Fibroblast of skin of abdomen (primary cell): ENCODE measurements at places on chromosomes 3 and 15.
A peak's percentile ranks its signal among the peaks of the same experiment; 100 is the strongest.

DNA sequence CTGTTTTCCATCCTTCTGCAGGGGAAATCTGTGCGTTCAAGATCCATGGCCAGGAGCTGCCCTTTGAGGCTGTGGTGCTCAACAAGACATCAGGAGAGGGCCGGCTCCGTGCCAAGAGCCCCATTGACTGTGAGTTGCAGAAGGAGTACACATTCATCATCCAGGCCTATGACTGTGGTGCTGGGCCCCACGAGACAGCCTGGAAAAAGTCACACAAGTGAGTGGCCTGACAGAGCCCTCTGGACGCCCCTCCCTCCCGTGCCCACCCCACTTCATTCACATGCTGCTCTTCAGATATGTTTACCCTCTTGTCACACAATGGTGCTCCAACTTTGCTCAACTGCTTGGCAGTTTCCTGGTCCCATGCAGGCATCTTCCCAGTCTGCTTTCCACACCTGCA is 274.3 kb upstream of the TRIM42 start:
- no peak for DNase-seq

DNA sequence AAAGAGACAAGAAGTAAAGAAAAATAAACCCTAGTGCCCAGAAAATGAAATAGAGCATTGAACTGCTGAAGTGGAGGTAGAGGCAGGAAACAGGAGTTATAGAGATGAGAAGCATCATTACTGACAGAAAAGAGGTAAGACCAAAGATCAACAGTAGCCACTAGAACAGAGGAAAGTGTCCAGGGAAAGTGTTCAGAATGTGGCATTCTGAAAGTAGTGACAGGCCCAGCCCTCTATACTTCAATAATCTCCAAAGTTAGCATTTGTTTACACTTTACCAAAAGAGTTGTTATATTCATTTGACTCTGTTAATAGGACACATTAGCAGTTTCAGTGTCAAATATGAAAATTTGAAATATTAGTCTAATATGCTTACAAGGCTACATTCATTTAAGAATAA is 727.1 kb upstream of the NECTIN3 start:
- DNase-seq, result no peak

- peak; percentile 40 for DNase-seq
Measured at GRCh38 chr15:62779036-62779770, 263.3 kb upstream of the TPM1 start.

DNA sequence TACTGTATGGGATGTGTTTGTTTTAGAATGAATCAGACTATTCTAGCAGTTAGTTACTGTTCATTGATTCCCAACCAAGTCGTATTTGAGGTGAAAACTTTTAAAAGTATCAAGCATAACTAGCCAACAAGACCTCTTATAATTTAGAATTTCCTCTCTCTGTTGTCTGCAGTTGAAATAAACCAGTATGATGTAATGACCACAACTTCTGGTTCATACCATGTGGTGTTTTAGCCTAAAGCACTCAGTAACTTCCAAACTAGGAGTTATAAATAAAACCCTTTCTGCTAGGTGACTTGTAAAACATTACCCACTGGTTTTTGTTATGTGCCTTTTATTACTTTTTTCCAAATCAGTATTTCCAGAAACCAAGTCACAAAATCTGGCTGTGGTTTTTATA is 19.8 kb upstream of the P2RY12 start:
- peak; percentile 74 for DNase-seq

GRCh38 chr15:39180483-39180933 is 400.4 kb upstream of the THBS1 start:
- DNase-seq, result peak; percentile 90

GRCh38 chr3:12840591-12841148 is 695 bp downstream of the RPL32 start:
- no peak for DNase-seq

GRCh38 chr15:77087213-77087612 is 16.3 kb upstream of the TSPAN3 start:
- DNase-seq, result no peak

- DNase-seq, result no peak
Measured at GRCh38 chr15:94130504-94130903, 100.9 kb upstream of the MCTP2 start.

DNA sequence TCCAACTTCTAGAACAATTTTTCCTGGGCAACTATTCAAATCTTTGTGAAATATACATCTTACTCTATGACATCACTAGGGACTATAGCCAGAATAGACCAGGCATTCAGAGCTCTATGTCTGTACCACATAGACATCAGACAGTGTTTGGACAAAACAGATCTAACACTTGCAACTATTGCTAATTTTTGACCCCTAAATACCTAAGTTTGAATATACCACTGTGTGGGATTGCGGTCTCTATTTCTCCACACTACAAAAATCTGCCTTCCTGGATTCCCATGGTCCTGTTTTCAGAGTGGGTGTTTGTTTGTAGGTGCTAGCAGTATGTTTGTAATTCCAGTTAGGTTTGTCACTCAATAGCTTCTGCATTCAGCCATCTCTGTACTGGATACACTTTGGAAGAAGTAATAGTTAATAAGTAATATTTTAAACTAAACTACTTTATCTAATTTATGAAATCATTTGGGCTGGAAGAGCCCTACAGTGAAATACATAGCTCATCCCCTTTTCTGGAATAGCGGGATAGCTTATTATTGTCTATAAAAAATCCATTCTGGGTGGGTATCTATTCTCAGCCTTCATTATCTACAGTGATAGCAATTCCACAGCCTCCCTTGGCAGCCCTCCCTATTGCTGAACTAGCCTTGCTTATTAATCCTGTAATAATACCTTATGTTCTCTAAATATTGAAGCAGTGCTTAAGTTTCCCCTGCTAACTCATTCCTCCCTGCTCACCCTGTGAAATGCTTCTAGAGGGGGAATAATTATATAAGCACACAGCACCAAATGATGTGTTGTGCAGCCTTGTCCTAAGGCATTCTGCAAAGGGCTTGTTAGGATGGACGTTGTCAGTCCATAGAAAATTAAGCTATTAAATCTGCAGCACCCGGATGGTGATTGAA is 49.4 kb downstream of the RBMS3 start:
- DNase-seq, result no peak

DNA sequence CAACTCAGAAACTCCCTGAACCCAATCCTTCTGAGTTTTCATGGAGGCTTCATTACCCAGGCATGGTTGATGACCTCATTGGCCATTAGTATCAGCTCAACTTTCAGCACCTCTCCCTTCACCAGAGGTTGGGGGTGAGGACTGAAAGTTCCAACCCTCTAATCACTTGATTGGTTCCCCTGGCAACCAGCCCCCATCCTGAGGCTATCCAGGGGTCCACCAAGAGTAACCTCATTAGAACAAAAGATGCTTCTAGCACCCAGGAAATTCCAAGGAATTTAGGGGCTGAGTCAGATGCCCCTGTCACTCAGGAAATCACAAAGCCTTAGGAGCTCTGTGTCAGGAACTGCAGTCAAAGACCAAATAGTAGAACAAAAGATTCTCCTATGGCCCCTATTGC is 43.8 kb downstream of the ADAMTSL3 start:
- no peak for DNase-seq

GRCh38 chr3:11661052-11661656 is 17.4 kb upstream of the VGLL4 start:
- no peak for DNase-seq

GRCh38 chr3:143036557-143036956 is 35.2 kb downstream of the U2SURP start:
- DNase-seq, result no peak

DNA sequence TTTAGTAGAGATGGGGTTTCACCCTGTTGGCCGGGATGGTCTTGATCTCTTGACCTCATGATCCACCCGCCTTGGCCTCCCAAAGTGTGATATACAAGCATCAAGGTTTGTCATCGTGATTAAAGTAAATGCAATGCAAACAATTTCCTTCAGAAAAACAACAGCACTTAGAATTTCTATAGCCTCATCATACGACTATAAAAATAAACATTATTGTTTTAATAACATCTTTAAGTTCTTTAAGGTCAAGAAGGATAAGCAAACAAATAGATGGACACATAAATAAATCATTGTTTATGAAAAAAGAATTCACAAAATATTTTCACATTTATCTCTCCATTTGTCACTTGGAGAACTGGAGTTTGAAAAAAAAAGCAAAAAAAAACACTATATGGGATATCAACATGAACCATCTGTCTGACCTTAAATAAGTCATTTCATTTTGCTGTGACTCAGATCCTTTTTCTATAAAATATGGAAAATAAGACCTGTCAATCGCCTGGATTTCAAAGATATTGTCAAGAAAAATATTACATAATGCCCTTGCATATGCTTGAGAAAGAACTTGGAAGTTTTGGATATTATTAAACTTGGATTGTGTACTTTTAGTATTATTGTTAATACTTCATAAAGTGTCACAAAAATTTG is 642.0 kb upstream of the KCNMB2 start:
- DNase-seq, result no peak

GRCh38 chr15:34339946-34340345 is 2.4 kb upstream of the SLC12A6 start:
- DNase-seq, result peak; percentile 42

DNA sequence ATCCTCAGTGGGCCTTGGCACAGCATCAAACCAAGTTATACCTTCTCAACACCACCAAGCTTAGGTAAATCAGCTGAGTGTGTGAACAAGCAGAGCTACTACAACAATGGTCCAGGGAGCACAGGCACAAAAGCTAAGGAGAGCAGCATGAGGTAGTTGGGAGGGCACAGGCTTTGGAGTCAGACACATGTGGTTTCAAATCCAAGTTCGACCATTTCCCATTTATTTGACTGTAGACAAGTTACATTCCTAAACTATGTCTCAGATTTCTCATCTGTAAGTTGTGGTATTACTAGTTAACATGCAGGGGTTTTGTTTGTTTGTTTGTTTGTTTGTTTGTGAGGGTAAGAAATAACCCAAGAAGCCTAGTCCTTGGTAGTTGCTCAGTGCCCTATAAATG is 46.9 kb downstream of the MLH1 start:
- peak; percentile 23 for DNase-seq

GRCh38 chr3:194661374-194661773 is 10.6 kb downstream of the LSG1 start:
- DNase-seq, result no peak

- DNase-seq, result peak; percentile 70
Measured at GRCh38 chr15:64905119-64905831, 6.4 kb upstream of the ANKDD1A start.

GRCh38 chr3:31762097-31762764 is 218.8 kb downstream of the OSBPL10 start:
- no peak for DNase-seq

- DNase-seq, result no peak
Measured at GRCh38 chr3:115688418-115688817, 65.1 kb downstream of the GAP43 start.

DNA sequence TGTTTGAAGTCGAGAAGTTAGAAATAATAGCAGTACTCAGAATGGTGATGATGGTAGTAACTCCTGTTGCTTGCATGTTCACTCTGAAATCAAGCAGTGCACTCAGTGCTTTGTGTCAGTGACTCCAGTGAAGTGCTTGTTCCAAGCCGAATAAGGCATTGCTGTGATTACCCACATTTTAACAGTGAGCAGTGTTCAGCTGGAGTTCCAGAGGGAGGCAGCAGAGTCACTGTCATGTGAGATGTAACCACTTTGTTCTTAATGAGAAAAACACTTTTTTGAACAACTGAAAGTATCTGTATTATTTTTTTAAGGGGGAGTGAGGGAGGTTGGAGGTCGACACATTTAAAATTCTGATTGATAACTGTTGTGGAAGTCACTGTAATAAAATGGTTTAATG is 3.7 kb downstream of the MDFIC2 start:
- peak; percentile 13 for DNase-seq

GRCh38 chr15:66846031-66846430 is 144.0 kb downstream of the SMAD6 start:
- DNase-seq, result no peak

- DNase-seq, result peak; percentile 79
Measured at GRCh38 chr15:40046721-40047414, 7.9 kb upstream of the SRP14 start.

DNA sequence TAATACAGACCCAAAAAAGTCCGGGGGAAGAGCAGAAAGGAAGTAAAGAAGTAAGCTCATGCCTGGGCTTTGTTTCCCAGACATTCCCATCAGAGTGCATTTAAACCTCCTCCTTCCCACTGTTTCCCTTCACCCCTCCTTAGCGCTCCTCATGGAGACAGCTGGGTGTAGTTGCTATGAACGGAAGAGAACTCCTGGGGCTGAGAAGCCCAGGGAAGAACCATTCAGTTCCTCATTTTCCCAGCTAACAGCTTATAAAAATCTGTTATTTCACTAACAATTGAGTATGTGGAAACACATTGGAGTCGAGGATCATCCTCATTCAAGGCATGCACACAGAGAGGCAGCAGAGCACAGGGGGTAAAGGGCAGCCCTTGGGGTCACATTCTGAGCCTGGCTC is 299.3 kb downstream of the SHQ1 start:
- DNase-seq, result no peak

DNA sequence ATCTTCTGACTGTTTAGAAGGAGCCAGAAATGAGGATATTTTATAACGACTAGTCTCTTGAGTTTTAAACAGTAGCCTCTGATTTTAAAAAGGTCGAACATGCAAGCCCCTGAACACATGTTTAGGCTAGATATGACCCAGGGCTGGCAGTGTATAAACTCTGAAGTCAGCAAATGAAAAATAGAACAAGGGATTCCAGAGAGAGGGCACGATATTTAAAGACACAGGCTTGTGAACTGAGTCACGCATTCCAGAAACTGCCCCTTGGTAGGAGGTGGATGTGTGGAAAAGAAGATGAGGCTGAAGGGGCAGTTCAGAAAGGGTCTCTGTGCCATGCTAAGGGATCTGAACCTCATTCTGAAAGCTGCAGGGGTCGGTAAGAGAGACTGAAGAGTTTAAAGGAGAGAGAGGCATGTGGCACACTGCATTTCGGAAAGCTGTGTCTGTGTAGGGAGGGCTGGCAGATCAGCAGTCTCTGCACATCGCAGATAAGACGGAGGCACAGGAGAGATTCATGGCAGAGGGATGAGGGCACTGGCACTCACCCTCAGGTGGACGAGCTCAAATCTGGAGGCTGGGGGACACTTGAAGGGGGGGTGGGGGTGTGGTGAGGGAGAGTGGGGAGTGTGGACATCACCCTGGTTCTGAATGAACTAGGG is 22.1 kb downstream of the ST8SIA2 start:
- DNase-seq, result no peak

DNA sequence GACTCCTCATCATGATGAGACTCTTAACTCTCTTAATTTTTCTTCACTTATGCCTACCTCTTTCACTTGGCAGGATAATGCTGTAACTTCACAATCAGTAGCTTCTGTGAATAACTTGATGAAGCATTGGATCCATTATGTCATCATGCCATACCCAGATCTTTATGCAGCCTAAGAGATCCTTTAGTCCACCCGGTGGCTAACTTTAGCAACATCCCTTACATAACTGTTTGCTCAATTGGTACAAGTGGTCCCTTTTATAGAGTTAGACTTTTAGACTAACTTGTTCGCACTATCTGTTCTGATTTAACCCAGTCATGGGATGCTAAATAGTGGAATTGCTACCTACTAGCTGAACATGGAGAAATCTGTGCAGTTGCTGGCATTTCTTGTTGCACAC is 184.5 kb downstream of the USP13 start:
- DNase-seq, result peak; percentile 6

GRCh38 chr15:80071652-80072051 is 12.2 kb downstream of the ZFAND6 start:
- DNase-seq, result no peak

- DNase-seq, result no peak
Measured at GRCh38 chr3:36065321-36065720, 315.0 kb upstream of the STAC start.

GRCh38 chr15:90234096-90234988 is at the start of gene GDPGP1:
GDPGP1 (plus strand) TSS chr15:90234209; CDS start chr15:90240909, 6,700 bp downstream.
- no peak for DNase-seq

- DNase-seq, result peak; percentile 45
Measured at GRCh38 chr3:123818921-123819429, 65.2 kb downstream of the MYLK start.
